ENCODE measurements at places on chromosomes 11 and 22.

DNA sequence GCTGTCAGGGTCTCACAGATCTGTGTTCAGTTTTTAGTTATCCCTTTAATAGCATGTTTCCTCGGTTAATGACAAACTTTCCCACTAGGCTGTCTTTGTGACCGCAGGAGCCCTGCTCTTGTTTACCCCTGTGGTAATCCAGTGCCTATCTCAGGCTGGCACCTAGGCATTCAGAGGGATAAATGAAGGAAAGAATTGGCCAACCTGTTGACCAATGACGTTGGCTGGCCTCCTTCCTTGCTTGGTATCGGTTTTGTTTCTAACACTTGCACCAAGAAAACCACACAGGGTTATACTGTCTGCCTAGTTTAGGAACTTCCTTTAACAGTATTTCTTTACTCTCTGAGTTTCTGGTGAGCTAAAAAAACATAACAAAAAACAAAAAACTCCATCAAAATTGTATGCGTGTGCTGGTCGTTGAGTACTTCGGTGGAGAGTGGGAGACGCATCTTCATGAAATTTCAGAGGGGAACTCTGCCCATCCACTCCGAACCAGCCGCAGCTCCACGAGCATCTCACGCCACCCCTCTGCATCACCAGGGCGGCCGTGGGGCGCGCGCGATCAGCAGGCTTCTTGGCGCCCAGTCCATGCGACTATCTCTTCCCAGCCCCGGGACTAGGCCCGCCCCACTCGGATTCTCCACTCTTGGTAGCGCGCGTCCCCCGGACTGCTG is 563 bp upstream of the ENDOD1 start:
- peak; percentile 39 for DNase-seq

DNA sequence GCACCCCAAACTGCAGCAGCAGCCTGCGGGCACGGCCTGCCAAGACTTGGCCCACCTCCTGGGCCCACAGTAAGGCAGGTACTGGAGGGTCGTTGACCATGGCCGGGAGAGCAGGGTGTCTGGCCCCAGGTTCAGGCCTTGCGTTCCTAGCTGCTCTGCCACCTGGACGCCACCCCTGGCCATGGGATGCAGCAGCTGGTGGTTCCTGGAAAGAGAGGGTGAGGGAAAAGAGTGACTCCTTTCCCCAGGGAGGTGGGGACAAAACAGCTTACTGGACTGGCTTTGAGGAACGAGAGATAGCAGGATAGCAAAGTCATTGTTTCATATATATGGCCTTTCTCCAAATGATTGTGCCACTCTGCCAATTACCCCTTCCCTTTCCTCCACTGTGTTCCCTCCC is 1.8 kb downstream of the BSCL2 start:
- no peak for DNase-seq

GRCh38 chr11:197741-198235 is 4.9 kb downstream of the SCGB1C1 start:
- no peak for DNase-seq

DNA sequence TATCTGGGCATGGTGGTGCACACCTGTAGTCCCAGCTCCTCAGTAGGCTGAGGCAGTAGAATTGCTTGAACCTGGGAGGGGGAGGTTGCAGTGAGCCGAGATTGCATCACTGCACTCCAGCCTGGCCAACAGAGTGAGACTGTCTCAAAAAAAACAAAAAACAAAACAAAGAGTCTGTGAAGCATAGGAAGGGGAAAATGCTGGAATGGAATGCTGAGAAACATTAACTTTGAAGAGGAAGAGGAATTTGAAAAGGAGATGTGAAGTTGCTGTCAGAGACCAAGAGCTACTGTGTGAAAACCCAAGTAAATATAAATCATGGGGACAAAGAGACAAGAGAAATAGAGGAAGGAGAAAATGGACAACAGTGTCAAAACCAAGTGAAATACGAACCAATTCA is 455.1 kb upstream of the ARHGAP42 start:
- DNase-seq, result no peak

GRCh38 chr22:36352803-36353507 is 34.8 kb downstream of the MYH9 start:
- DNase-seq, result peak; percentile 68

GRCh38 chr11:65279741-65280440 is 18.1 kb downstream of the POLA2 start:
- DNase-seq, result peak; percentile 70

DNA sequence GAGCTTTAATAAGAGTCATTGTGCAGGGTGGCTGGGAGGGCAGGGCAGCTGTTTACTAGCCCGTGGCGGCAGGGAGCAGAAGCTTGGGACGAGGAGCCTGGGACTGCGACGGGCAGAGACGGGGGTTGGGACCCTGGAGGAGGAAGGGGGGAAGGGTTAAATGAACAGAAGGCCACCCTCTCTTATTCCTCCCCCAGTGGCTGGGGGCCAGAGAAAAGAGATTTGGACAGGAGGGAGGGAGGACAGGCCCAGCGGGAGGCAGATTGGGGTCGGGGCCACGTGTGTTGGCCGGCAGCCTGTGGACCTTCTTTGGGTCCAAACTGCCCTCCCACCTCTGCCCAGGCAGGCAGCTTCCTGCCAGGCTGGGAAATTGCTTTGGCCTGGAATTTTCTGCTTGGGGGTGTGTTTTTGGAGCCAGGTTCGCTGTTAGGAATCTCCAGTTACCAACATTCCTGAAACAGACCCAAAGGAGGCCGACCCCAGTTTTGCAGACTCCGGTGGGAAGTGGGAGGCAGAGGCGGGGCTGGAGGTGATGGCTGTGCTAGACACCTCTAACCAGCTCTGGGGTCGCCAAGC is 50.2 kb downstream of the APOL3 start:
- no peak for DNase-seq

DNA sequence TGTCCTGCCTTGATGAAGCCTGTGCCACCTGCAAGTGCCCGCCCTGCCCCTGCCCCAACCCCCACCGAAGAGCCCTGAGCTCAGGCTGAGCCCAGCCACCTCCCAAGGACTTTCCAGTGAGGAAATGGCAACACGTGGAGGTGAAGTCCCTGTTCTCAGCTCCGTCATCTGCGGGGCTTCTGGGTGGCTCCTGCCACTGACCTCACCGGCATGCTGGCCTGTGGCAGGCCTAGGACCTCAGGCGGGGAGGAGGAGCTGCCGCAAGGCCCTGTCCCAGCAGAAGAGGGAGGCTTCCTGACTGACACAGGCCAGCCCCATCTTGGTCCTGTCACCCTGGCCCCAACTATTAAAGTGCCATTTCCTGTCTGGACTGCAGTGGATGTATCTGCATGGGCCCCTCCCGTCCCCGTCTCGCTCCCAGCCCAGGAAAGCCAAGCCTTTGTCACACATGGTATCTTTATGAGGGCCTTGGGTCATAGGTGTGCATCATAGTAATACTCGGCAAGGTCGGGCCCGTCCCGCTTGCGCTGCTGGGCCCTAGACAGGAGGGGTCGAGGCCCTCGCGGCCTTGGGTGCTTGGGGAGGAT is 882 bp downstream of the FREY1 start:
- no peak for DNase-seq

DNA sequence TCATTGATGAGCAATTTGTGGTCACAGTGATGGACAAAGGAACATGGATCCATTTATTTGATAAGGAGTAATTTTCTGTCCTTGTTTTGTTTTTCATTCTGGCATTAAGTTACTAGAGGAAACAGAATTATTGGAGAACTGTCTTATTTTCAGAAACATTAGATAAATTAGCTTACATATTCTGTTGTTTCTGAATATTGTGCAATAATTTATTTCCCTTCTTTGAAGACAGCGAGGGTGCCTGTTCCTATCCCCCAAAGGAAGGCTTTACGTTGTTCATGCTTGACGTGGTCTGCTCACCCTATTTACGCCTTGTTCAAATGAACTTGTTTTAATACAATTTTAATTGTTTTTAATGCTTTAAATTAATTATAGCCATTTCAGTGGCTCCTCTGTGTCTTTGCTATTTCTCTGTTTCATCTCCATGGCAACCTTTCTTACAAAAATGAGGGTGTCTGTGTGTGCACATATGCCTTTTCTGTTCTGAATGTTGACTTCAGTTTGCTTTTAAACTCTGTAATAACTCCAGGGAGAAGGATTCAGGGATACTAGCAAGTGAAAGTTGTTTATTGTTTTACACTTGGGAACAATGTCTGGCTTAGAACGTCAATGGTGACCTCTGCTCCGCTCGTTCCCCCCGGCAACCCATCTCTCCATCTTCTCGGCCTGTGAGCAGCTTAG is 138.3 kb upstream of the PLET1 start:
- DNase-seq, result no peak

DNA sequence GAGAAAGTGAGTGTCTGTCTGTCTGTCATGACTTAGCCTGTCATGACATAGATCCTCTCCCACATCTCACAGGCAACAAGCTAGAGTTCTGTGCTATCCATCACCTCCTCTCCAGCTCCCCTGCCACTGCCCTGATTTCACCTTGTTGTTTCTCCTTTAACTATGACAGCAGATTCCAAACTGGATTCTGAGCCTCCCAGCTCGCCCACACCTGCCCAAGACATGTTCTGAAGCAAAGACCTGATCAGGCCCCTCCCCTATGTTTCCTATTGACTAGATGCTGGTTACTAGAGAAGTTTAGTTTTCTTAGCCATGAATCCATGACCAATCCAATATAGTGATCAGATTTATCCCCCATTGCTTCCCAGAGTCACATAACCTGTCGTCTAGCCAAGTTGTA is 15.4 kb downstream of the PRSS23 start:
- DNase-seq, result no peak

DNA sequence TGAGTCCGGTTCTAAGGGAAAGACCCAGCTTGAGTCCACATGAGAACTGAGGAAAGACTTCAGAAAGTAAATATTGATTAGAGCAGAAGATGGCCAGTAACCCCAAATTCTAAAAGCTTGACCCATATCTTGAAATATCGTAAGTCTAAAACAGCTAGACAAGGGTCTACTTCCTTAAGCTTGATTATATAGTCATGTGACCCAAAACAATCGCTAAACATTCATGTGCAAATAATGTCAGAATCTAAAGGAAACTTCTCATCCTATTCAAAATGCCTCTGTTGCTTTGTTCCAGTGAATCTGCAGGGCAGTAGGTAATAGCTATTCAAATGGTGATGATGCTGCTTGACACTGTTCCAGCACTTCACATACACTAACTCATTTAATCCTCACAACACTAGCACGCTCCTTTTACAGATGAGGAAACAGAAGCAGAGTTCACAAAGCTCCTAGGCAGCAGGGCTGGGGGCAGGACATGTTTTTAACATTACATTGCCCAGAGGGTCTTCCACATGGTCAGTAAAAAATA is 52.6 kb downstream of the TCF20 start:
- no peak for DNase-seq

- DNase-seq, result no peak
Observed at GRCh38 chr11:99968336-99968735, 718.8 kb upstream of the ARHGAP42 start.

- DNase-seq, result no peak
Observed at GRCh38 chr11:116207421-116208141, 565.2 kb downstream of the BUD13 start.

GRCh38 chr11:61747192-61747966 is 5.1 kb upstream of the MYRF start:
- peak; percentile 71 for DNase-seq

GRCh38 chr22:47292546-47293320 is 530.3 kb downstream of the TBC1D22A start:
- no peak for DNase-seq

DNA sequence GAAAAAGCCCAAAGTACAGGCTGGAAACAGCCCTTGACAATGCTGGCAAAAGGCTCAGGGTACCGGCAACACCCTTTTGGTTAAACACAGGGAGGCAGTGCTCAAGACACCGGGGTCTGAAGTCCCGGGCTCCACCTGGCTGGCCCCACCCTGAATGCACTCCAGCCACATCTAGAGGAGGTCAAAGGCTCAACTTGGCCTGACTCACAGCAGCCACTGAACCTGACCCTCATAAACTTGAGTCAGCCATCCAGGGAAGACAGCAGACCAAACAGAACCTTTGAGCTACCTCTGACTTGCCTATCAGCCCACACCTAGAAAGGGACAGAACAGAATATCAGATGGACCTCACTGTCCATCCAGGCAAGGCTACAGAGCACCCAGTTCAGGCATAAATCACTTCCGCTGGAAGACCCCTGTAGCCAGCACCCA is 3.8 kb downstream of the CFL1 start:
- peak; percentile 23 for DNase-seq

- DNase-seq, result no peak
Observed at GRCh38 chr11:95175818-95176380, 55.1 kb downstream of the SESN3 start.

DNA sequence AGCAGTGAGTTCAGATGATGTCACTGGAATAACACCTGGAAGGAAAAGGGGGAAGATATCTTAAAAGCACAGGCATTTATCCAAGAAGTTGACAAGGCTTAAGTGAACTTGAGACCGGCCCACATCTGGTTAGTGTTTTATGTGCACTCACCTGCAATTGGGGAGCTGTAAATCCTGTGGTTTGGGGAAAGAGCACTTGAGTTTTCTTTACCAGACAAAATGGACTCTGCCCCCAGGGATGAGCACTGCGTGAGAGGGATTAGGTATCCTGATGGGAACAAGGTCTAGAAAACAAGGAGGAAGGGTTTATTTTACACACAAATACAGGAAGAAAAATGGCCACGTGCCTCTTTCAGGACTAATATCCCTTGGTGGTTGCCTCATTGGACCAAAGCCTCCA is 15.2 kb downstream of the E2F8 start:
- DNase-seq, result no peak

DNA sequence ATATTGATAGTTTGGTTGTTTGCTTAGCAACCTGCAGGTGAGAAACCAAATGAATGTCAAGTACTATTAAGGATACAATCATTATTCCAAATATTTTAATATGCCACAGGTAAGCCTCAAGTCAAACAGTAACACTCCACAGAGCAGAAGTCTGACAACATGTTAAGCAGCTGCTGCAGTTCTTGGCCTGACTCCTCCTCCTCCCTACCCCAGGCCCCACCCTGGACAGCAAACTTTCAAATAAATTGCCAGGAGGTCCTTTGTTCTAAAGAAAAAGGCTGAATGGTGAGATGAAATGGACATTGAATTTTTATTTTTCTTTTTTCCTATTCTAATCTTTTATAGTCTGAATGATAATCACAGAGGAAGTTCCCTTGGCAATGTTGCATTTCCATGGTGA is 260.0 kb upstream of the POU2AF2 start:
- no peak for DNase-seq

GRCh38 chr11:116855413-116855812 is 18.0 kb upstream of the APOA1 start:
- no peak for DNase-seq

- no peak for DNase-seq
Observed at GRCh38 chr11:13629779-13630178, 38.7 kb upstream of the FAR1 start.

DNA sequence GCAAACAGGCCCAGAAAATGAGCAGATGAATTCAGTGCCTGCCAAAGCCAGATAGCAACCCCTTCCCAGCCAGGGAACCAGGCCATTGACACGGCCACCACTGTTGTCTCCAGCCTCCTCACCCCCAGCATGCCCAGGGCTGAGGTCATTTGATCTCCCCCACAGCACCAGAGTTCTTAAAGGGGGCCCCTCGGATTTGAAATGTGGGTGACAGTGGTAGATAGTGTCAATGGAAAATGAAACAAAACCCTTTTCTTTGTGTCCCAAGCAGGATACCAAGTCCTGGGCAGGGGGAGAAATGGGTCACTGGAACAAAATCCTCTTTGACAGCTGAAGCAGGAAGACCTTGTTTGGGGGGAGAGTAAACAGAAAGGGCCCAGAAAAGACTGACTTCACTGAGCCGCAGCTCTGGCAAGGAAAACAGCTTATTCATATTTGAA is 14.3 kb upstream of the ACCSL start:
- DNase-seq, result no peak
